ENCODE measurements at places on chromosomes 4 and X.

- DNase-seq = no peak
Observed at GRCh38 chrX:21907260-21907659, 33.2 kb upstream of the SMS start.

GRCh38 chrX:21691512-21692018 lies 33.4 kb upstream of the KLHL34 start:
- DNase-seq = no peak

GRCh38 chrX:48083212-48083611 lies 11.8 kb upstream of the ZNF630 start:
- DNase-seq = peak; percentile 2

DNA sequence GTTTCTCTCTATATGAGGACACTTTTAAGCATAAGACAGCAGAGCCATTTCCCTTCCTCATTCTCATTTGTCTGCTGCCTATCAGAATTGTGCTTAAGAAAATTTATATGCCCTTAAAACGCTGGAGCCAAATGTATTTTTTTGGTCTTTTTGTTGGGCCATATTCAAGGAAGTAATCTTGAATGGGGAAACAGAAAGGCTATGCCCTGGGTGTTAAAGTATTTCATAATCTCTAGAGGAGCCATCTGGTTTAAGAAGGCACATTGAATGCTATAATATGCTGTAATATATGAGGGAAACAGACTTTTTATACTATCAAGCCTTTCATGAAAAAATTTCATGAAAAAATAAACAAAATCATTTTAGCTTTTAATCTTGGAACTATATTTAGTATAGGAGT lies 4.3 kb downstream of the DMD start:
- no peak for DNase-seq

DNA sequence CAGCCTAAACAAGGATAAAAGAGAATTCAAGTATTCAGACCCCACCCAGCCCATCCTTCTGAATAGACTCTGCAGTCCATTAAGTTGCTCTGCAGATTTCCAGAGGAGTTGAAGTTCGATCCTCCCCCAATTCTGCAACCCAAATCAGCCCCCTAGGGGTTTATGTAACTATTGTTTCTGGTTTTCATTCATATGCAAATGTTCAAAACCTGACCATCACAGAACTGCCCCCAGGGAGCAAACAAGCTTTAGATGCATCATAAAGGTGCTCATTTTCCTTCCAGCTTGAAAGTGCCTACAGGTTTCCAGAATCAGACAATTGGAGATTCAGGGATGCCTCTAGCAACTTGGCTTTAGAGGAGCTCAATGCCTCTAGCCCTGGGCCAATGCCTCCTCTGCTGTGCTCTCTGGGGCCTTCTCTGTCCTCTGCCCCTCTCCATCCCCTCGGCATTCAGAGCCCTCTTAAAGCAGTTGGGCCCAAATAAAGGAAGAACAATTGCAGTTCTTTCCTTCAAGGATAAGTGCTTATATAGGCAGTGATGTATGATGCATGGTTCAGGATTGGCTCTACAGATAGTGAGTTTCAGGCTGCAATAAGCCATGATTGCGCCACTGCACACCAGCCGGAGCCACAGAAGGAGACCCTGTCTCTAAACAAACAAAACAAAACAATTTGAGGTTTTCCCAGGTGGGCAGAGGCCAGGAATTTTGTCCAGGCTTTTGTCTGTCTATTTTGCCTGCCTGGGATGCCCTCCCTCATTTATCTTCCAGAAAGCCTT lies 23.5 kb upstream of the SPINK2 start:
- no peak for DNase-seq

DNA sequence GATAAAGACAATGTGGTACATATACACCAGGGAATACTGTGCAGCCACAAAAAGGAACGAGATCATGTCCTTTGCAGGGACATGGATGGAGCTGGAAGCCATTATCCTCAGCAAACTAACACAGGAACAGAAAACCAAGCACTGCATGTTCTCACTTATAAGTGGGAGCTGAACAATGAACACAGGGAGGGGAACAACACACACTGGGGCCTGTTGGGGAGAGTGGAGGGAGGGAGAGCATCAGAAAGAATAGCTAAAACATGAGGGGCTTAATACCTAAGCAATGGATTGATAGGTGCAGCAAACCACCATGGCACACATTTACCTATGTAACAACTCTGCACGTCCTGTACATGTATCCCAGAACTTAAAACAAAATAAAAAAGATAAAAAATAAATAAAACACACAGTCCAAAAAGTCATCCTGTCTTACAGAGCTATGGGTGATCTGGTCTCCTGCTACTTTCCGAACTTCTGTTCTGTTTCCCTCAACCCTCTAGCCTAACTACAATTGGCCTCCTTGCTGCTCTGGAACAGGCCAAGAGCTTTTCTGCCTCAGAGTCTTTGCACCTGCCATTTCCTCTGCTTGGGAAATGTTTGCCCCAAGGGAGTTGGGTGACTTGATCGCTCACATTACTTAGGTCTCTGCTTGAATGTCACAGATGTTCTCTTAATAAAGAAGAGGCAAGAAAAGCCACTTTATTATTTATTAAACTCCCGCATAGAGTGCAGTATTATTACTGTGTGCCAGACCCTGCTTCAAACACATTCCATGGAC lies 1.1 kb upstream of the CD38 start:
- no peak for DNase-seq

DNA sequence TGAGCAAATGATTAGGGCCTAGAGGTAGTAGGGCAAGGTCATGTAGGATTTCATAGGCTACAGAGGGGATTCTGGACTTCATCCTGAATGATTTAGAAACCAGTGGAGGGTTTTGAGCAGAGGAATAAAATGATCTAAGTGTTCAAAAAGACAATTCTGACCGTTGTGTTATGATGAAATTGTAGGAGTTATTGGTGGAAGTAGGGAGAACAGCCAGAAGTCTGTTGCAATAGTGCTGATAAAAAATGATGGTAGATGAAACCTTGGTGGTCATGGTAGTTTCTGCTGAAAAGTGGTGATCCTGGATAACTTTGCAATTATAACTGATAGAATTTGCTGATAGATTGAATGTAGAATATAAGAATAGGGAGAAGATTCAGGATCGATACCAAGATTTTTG lies 60.2 kb downstream of the MID1IP1 start:
- no peak for DNase-seq

- no peak for DNase-seq
Observed at GRCh38 chr4:141711211-141711610, 74.8 kb downstream of the IL15 start.

DNA sequence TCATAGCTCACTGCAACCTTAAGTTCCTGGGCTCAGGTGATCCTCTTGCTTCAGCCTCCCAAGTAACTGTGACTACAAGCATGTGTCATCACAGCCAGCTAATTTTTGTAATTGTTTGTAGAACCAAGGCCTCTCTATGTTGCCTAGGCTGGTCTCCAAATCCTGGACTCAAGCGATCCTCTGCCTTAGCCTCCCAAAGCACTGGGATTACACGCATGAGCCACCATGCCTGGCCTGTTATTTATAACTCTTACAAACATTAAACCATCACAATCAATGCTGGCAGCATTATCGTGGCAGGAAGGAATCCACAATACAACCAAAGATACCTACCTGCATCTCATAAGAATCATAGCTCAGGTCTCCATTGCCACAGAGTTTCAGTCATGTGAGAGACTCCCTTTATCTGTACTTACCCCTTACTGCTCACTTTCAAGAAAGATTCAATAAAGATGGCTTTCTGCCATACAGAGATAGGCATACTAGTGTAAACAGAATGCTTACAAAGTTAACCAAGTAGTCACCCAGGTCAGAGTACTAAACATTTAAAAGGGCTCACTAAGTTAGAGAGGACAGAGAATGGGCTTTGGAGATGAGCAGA lies 48.5 kb downstream of the SMIM31 start:
- no peak for DNase-seq

DNA sequence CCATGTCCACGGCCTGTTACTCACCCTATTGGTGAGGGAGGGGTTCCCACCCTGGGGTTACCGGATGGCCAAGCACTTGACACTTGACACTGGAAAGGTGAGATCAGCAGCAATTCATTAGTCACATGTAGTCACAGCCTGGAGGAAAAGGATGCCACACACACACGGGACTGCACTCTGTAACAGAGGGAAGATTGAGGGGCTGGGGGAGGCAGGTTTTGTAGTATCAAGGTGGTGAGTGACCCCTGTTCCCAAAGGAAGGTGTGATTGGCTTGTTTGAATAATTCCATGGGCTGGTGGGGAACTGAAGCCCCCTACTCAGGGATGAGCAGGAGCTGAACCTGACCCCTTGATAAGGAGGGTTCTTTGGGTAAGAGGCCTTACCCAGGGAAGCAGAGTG lies 96.0 kb upstream of the HELT start:
- no peak for DNase-seq

GRCh38 chrX:107716118-107716684 lies 59.4 kb downstream of the TSC22D3 start:
- no peak for DNase-seq

GRCh38 chr4:11954093-11954492 lies 525.4 kb upstream of the HS3ST1 start:
- no peak for DNase-seq

GRCh38 chr4:183757060-183757459 lies 98.0 kb downstream of the TRAPPC11 start:
- DNase-seq = no peak

- DNase-seq = no peak
Observed at GRCh38 chr4:3388471-3389232, 53.1 kb upstream of the HGFAC start.

- DNase-seq = no peak
Observed at GRCh38 chrX:12469296-12469695, 321.9 kb upstream of the PRPS2 start.

DNA sequence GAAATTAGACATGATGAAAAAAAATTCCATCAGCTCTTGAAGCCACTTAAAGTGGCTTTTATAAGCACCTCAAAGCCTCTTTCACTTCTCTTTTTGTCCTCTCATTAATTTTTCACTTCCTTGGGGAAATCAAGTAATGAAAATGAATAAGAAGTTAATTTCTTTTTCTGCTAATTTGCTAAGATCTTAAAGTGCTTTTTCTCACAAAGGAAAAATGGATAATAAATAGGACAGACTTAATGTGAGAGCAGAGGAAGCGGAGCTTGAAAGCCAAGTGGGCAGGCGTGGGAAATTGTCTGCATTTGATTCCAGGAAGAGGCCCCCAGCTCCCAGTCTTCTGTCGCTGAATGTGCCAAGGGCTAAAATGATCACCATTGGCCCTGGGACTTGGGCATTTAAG lies 28.6 kb downstream of the CDS1 start:
- no peak for DNase-seq

- DNase-seq = no peak
Observed at GRCh38 chr4:48329976-48330375, 11.4 kb upstream of the SLAIN2 start.

DNA sequence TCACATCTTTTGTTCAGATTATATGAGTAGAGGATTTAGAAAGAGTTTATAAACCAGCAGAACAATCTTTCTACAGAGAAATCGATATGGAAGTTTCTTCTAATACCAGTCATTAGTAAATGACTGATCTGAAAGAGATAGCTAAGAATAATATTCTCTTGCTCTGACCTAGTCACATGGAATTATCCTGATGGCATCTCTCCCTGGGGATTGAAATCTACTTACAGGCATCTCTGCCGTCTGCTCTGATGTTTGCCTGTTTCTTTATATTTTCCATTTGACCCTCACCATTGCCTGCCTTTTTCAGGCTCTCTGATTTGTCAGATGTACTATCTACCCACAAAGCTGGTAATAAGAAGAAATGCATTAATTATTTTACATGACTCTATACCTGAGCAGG lies 1157.3 kb downstream of the PCDH7 start:
- no peak for DNase-seq

GRCh38 chr4:77188498-77189220 lies 31.7 kb downstream of the CCNG2 start:
- DNase-seq = no peak

DNA sequence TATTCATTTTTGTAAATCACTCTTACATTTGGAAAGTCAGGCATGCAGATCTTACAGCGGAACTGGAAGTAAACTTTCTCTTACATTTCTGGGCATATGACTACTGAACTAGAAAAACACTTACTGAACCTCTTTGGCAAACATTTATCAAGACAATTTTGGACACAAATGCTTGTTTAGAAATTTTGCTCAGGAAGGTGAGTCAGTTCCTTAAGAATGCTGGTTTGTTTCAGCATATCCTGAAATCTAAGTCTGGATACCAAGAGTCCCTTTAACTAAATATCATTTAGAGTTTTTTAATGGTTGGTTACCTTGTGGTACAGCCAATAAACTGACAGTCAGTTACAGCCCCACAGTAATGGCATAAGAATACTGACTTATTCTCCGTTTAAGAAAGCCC lies 15.0 kb downstream of the SHISA3 start:
- DNase-seq = no peak

GRCh38 chrX:56505866-56506265 lies 57.6 kb upstream of the UBQLN2 start:
- no peak for DNase-seq

GRCh38 chrX:101009090-101009489 lies 39.6 kb downstream of the ARL13A start:
- DNase-seq = no peak

DNA sequence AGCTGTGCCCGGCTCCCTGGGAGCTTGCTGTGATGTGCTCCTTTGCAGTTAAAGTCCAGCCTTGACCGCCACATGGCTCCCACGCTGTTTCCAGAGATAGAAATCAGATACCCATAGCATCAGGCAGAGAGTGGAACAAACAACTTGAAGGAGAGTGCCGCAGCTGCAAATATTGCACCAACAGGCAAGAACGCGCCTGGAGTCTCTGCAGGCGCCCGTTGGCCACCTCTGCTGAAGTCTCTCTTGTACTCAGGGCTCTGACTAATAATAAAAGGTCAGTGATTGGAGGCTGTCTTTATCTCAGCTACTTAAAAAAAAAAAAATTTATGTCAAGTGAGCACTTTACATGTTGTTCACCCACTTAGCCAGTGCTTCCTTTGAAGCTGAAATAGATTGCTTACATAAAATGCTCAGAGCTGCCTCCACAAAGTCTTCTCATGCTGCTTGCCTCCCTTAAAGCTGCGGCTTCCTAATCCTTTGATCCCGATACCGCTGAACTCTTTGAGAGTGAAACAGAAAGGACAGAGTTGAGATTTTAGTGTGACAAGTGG lies 30.9 kb upstream of the TENM3 start:
- DNase-seq = no peak

DNA sequence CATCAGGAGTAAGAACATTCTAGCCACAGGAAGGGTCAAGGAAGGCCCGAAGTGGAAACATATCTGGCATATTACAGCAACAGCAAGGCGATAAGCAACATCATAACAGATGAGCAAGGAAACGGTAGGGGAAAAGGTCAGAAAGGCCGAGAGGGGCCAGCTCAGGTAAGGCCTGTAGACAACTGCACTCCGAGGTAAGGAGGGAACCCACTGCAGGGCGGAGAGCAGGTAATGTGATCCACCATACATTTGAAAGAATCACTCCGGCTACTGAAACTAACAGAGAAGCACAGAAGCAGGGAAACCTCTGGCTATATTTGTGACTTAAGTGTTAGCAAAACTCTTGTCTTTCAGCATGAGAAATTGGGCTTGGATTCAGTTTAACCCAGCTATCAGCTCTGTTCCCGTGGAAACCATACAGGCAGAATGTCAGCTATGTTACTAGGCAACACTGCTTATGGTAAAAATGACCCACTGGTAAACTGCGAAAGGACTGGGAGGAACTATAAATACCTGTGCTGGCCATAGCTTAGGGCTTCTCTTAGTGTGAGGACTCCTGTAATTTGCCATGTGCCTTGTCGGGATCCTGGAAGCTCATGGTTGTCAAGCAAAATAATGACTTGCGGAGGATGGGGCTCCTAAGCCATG lies 31.0 kb downstream of the FRYL start:
- no peak for DNase-seq

- no peak for DNase-seq
Observed at GRCh38 chr4:155679343-155679742, 12.7 kb downstream of the GUCY1A1 start.

- peak; percentile 4 for DNase-seq
Observed at GRCh38 chr4:170853422-170854021, 763.8 kb upstream of the AADAT start.
